NCI-H1417 treated with DMSO at 0.1 percent for 48 hours (cell line): ENCODE measurements at places on chromosomes 6 and 20.

DNA sequence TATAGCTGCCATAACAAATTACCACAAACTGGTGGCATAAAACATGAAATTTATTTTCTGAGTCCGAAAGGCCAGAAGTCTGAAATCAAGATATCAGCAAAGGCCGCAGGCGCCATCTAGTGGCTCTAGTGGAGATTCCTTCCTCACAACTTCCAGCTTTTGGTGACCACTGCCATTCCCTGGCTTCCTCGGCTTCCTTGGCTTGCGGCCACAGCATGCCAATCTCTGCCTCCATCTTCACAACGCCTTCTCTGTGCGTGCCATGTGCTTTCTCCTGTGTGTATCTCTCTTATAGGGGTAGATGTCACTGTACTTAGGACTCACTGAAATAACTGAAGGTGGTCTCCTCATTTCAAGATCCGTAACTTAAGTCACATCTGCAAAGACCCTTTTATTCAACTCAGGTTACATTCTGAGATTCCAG is 5.4 kb upstream of the PLAGL1 start:
- DNase-seq: no peak

DNA sequence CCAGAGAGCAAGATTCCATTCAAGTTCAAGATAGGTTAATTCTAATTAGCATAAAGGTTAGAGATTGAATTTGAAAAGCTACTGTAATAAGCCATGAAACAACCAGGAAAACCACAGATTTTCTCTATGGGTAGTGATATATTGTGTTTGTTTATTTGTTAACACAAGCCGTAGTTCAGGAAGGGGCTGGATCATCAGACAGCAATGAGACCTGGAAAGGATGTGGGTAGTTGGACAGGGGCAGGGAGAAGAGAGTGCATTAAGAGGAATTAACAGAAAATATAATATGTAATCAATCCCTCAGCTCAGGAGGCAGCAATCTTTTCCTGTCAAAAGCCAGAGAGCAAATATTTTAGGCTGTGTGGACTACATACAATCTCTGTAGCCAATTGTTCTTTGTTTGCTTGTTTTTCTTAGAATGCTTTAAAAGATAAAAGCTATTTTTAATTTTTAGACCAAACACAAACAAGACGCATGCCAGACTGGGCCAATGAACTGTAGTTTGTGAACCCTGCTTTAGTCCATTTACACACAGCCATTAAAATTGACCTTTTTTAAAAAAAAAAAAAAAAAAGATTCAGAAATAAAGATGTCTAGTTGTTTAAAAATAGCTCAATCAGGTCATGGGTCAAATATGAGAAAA is 398.7 kb upstream of the MARCKS start:
- no peak for DNase-seq

- DNase-seq: no peak
Observed at GRCh38 chr20:19449051-19449450, 236.6 kb downstream of the SLC24A3 start.

DNA sequence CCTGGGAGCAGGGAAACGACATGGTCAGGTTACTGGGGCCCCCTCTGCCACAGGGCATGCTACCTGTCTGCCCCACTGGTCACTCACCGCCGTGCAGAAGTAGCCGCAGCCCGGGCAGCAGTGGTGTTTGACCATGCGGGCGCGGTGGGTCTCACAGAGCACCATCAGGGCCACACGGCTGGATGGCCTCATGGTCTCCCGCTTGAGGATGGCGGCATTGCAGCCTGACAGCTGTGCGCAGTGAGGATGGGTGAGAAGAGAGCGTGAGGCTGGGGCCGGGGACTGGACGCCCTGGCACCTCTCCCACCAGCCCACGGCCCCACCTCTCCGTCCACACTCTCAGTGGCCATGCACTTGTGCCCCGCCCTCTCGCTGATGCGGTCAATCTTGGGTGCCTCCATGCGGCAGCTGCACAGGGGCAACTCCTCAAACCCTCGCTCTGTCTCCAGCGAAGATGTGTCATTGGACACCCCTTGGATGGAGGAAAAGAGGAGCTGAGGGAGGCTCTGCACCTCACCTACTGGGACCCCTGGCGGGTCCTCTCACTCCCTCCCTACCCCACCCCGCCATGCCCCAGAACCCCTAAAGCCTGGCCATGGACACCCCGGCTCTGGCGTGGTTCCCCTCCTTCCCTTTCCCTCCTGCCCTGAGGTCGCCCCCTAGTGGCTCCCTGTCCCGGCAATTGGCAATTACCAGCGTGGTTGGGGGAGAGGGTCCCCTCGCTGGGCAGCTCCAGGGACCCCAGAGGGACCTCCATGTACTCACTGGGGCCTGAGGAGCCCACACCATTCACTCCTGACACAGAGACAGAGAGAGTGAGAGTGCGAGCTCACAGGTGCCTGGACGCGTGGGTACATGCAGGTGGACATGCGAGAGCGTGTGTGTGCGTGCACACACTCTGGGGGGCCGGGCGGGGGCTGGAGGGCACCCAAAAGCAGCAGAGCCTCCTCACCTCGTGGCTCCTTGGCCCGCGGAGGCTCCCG is 8.9 kb downstream of the EHMT2 start:
- DNase-seq: no peak

- DNase-seq: no peak
Observed at GRCh38 chr6:89836639-89837222, 7.1 kb downstream of the CASP8AP2 start.

DNA sequence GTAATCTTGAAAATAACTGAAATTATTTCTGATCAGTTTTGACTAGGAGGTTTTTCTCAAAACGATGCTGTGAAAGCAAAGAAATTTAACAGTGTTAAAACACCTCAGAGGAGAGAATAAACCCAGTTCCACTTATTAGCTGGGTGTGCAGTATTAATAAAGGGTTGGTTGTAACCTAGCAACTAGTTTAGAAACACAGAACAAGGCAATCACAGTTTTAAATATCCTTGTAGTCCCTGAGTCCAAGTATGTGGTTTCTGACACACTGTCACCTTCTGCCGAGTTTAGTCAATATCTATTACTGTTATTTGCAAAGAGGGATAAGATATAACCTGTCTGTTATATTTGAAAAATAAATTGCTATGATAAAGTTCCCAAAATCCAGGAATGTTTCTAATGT is 70.2 kb upstream of the INSM1 start:
- no peak for DNase-seq

DNA sequence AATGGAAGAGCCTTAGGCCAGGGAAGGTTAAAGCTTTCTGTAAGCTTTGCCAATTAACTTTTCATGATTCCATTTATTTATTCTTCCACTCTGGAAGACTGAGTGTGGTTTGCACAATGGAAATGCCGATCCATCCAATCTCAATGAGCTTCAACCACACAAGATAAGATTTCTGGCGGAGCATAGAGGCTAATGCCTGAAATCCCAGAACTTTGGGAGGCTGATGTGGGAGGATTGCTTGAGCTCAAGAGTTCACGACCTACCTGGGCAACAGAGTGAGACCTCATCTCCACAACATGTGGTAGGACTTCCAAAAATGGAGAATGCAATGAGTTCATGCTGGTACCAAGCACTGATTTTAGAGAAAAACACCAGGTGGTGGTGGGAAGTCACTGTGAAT is 6.2 kb downstream of the ENPP1 start:
- no peak for DNase-seq

DNA sequence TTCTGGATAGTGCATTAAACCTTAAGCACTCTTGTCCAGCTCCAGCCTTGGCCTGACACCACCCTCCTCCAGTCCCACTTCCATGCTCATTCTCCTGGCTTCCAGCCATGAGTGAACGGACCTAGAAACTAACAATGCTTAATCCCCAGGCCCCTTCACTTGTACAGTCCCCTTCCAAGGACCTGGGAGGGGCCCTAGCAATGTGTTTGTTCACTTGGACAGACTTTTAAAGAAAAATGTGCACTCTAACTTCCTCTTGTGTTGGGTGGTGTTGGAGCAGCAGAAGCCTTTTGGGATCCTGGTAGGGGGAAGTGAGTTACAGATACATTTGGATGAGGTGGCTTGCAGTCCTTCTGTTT is 48.9 kb upstream of the CCN6 start:
- no peak for DNase-seq

GRCh38 chr20:41065716-41066115 is 37.1 kb downstream of the TOP1 start:
- no peak for DNase-seq

- no peak for DNase-seq
Observed at GRCh38 chr6:1477432-1478090, 88.2 kb downstream of the FOXF2 start.

GRCh38 chr6:37731371-37731770 is 33.7 kb upstream of the MDGA1 start:
- no peak for DNase-seq

GRCh38 chr6:25492951-25493350 is 159.1 kb upstream of the SCGN start:
- DNase-seq: no peak

DNA sequence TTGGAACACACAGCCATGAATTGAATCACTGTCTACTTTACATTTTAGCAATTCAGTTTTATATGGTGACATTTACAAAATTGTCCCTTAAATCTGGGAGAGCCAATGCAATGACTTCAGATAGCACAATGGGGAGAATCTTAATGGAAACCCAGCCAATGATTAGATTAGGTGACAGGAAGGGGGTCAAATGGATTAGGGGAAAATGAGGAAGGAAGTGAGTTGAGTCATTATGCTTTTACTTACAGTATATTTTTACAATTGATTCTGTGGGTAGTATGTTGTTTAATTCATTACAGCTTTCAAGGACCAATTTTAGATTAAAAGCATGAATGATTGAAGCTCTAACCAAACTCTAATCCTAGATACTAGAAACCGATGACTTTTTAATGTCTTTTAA is 229.8 kb downstream of the SOX4 start:
- no peak for DNase-seq

GRCh38 chr20:58381627-58382026 is 7.4 kb upstream of the VAPB start:
- DNase-seq: no peak

DNA sequence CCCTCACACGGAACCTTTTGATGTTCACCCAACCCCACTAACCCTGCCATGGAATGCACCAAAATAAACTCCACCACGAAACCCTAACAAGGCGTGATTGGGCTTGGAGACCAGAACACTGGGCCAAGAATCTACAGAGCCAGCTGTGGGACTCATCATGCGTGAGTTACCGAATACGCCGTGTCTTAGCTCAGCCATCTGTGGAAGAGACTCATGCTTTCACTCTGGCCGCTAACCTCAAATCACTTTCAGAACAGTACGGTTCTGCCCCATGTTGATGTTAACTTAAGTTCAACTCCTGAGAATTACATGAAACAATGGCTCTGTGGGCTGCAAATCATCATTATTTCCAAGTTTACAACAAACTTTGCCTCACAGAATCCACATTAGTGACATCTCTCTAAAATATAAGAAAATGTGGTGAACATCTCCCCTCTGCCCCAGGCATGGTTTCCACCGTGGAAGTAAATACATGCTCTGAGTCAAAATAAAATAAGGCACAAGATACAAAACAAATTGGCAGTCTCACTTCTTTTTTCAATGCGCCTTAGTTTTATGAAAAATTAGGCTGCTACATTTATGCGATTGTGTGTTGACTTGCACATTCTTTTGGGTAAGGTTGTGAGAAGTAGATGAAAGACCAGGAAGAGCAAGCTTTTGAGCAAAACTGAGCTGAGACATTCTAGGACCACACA is 308.9 kb upstream of the EXOC2 start:
- DNase-seq: no peak
